ENCODE measurements at places on chromosomes 7 and 10.

DNA sequence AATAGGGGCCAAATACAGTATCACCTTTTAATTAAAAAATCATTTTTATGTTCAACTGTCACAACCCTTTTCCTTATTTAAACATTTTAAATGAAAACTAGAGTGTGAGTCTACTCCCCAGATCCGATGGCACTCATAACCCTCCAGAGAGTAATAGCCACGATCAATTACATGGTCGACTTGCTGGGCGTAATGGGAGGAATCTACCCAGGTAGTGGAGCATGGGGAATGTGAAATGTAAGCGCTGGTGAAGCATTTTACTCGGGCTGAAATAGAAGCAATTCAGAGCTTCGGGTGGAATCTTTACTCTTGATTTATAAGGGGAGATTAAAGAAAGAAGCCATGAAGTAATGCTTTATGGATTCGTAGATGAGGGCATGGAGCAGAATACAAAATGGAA is 321.9 kb downstream of the ACTR3B start:
- DNase-seq = no peak

DNA sequence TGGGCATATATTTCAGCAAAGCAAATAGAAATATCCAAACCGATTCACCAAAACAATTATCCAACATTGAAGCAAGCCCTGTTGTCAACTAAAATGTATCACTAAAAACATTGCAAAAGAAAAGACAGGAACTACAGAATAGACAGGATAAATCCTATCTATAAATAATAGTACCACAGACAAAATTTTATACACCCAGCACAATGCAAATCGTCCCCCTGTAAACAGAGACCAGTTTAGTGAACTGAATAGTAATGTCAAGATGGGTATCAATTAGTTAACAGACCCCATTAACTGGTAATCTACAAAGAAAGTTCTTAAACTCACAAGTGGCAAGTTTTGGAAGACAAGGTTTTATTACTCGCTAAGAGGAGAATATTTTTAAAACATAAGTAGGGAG is 4.0 kb downstream of the ZC3HAV1 start:
- DNase-seq = no peak

GRCh38 chr10:78410046-78410965 is 376.6 kb downstream of the RPS24 start:
- no peak for DNase-seq

GRCh38 chr7:42981601-42982000 is 49.4 kb downstream of the MRPL32 start:
- DNase-seq = no peak

GRCh38 chr10:123038782-123039631 is 30.2 kb downstream of the ACADSB start:
- no peak for DNase-seq

GRCh38 chr7:55065079-55065478 is 46.3 kb downstream of the EGFR start:
- no peak for DNase-seq

DNA sequence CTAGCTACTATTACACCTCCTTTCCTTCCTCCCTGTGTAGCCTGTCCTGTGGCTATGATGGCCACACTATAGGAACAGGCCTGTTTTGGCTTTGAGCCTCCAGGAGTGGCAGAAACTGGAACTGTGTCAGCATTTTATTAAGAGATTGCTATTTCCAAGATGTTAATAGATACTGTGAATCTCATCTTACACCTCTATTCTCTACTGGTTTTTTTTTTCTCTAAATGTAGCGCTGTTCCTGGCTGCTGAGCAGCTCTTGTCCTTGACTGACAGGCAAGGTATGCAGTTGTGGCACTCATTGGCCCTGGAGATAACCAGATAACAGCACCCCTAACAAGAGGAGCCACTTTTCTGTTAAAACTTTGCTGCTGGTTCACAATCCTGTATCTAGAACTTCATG is 119.5 kb downstream of the EXOC4 start:
- no peak for DNase-seq

DNA sequence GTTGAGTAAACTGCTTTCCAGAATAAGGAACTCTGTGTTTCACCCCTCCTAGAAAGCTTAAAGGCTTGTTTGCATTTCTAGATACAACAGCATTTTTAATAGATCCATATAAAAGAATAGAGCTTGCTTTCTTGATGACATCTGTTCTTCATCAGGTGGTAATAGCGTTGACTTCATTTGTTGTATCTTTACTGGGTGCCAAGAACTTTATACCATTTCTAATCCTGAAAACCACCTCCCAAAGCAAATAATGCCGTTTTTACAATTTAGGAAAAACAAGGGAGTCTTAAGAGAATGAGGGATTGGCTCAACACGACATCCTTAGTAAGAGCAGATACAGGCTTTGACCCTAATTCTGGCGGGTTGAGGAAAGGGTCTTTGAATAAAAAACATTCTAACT is 993.4 kb downstream of the TYW1 start:
- DNase-seq = no peak

All from activated gamma-delta T cell (primary cell).